ENCODE measurements at places on chromosomes 6 and 20.

GRCh38 chr20:17650301-17651128, 31.5 kb downstream of the RRBP1 start:
- no peak for DNase-seq

GRCh38 chr6:164007881-164008280, 593.4 kb downstream of the QKI start:
- DNase-seq, result no peak

DNA sequence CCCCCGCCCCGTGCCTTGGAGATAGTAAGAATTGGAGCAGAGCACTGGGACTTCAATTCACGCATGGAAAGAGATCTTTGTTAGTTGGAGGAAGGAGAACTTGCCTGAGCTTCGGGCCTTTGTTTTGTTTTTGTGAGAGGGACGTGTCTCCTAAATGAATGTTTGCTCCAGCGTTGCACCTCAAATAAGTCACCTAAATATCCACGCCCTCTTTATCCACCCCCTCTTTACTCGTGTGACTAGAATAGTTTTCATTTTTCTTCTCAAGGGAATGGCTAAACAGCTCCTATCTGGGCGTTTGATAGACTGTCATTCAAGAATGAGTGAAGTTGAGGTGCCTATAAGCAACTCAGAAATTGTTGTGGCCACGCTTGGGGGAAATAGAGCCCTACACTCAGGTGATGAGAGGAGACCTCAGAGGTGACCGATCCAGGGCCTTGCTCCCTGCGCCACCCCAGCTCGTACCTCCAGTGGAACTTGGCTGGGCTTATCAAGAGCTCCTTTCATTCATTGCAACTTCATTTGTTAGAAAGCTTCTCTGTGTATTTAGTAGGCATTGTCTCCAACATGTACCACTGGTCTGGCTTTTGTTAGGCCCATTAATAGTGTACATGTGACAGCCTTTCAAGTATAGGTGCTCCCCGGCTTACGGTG, 861 bp downstream of the PCMTD2 start:
- DNase-seq, result no peak

- DNase-seq, result no peak
These were observed 83.0 kb downstream of the MAP7 start for GRCh38 chr6:136467186-136467585.

DNA sequence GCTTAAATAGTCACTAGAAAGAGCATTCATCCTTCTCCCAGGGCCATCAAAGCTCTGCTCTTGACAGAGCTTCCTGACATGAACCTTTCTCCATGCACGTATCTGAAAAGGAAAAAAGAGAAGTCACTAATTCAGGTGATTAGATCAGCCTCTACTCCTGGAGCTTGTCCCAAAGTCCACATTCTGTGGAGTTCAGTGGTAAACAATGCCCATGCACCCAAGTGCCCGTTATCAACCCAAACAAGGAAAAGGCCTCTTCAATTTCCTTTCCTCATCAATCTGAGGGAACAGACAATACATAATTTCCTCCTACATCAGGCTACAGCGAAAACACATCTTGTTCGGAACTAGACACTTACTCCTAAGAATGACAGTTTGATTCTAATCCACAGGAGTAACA, 129.2 kb upstream of the PCSK2 start:
- DNase-seq, result no peak

DNA sequence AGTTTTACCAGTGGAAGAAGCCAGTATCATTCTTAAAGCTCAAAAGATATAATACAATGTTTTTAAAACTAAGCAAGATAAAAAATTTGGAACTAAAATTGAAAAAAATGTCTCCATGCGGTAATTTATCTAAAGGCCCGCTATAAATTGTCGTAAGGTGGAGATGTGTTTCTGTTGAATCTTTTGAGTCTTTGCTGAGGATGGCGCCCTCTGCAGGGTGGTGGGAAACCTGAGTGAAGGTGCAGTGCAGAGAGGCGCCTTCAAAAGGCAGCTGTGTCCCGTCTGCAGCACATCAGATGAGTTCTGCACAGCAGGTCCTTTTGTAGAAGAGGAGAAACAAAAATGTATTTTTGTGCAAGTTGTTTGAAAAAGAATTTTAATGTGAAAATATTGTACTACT, 29.4 kb upstream of the KIF25 start:
- no peak for DNase-seq

DNA sequence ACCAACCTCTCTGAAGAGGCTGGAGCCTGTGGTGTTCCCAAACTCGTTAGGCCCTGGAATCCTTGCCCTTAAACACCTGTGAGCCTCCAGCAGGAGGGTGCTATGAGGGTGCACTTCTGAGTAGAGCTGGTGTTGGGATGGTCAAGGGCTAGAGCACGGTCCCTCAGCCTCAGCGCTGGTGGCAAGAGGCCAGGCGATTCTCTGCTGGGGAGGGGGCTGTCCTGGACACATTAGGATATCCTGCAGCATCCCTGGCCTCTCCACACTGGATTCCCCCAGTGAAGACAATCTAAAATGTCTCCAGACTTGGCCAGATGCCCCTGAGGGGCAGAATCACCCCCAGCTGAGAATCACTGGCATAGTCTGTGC, 157.8 kb downstream of the SYCP2 start:
- no peak for DNase-seq

DNA sequence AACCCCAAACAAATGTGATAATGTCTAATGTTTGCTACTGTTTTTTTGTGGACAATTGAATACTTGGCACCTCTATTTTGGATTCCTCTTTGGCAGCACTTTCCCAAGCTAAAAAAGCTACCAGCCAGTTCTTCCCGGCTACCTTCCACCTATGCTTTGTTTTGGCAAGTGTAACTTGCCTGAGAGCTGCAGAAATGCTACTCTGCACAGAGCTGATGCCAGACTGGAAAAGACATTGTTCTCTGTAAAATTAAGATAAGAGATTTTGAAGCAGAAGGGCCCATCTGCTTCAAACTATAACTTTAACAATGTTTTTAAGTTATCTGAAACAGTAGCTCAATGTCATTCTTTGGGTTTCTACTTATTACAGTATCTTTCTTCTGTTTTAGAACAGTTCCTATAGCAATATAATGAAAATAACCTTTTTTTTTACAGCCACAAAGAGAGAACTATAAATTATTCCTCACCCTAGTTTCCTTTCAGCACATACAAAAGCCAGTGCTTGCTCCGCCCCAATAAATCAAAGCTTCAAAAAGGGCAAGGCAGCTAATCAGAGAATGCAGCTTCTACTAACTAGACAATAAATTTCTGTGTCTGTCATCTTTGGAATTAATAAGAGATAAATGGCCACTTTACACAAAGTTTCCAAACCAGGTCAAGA, 183.1 kb downstream of the UBE3D start:
- no peak for DNase-seq

- DNase-seq, result no peak
These were observed 13.9 kb upstream of the VAPB start for GRCh38 chr20:58374906-58375758.
